Fibroblast of upper back skin (primary cell): ENCODE measurements at places on chromosomes 11 and 22.

DNA sequence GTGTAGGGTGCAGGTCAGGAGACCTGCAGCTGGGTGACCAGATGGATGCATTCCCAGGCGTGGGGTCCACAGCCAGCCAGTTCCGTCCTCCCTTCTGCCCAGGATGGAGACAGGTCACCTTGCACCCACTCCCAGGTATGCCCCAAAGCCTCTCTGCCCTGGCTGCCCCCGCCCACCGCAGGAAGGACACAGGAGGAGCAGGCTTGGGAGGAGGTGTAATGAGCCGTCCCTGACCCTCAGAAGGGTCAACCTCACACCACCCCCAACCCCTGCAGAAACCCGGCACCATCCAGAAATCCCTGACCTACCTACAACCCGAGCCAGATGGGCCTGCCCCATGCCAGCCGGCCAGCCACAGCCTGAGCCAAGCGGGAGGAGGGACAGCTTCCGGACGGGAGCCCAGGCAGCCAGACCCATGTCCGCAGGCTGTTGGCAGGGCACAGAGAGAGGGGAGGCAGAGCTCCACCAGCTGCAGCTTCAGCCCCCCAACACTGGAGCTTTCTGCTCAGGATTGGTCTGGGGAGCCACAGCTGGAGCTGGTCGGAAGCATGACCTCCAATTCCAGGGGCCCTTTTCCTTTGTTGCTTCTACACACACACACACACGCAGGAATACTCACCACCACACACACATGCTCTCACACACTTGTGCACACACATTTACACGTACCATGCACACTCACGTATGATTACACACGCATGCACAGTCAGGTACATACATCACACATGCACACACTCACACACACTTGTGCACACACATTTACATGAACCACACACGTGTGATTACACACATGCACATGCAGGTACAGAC, 5.3 kb downstream of the IFITM10 start:
- DNase-seq, result no peak

DNA sequence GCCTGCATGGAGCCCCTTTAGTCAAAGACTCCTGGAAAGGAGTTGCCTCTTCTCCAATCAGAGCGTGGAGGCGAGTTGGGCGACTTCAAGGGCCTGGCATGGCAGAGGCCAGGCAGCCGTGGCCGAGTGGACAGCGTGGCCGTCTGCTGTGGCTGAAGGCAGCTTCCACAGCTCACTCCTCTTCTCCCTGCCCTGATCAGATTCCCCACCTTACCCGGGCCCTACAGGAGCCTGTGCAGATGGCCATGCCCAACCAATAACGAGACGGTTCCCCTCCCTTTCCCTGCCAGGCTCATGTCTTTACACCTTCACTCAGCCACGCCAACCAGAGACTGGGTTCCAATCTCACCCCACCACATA, 20.0 kb upstream of the SLC22A12 start:
- DNase-seq, result no peak

- DNase-seq, result no peak
Measured at GRCh38 chr11:107196732-107197131, 178.5 kb upstream of the GUCY1A2 start.

- DNase-seq, result no peak
Measured at GRCh38 chr11:48129697-48130395, 86.8 kb upstream of the OR4B1 start.

- DNase-seq, result no peak
Measured at GRCh38 chr11:125448136-125448535, 47.9 kb downstream of the FEZ1 start.

DNA sequence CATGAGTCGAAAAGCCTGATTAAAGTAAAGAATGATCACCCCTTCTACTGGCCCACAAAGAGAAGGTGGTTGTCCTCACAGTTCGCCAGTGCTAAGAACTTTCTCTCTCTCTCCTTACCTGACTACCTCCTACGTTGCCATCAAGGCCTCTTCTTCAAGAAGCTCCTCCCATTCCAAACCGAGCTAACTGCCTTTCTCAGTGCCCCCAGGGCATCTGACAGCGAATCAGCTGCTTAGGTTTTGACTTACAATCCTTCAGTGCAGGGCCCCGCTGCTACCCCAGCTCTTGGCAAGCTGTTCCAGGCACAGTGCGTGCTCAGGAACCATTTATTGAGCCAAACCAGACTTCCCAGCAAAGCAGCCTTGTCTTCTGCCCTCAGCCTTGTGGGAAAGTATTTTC, 5.8 kb downstream of the VSTM5 start:
- DNase-seq, result no peak

DNA sequence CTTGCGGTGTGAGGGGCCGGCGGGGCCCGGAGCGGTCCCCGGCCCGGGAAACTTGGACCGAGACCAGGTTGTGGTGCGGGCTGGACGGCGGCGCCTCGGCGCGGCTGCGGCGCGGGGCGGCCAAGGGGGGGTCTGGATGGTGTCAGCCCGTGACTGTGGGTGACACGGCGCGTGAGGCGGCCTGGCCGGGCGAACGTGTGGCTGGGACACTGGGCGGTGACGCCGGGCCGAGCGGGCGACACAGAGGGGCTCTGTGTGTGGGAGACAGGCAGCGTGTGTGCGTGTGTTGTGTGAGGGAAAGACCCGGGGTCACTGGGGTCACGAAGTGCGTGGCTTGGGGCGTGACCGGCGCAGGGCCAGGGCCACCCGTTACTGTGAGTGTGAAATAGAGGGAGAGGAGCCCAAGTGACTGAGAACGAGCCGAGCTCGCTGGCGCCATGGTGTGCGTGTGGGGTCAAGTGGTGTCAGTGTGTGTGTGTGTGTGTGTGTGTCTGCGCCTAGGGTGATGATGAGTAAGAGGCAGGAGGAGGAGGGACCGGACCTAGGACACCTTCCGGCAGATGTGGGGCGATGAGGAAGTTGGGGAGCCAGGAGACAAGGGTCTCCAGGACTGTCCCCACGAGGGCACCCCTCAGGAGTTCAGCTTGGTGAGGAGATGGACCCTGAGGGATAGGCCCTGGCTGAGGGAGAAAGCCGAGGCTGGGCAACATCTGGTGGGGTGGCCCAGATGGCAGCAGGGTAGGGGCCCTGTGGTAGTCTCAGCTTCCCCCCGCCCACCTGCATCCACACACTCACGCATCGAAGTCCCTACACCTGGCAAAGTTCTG, 817 bp downstream of the RELT start:
- DNase-seq, result peak; percentile 69

DNA sequence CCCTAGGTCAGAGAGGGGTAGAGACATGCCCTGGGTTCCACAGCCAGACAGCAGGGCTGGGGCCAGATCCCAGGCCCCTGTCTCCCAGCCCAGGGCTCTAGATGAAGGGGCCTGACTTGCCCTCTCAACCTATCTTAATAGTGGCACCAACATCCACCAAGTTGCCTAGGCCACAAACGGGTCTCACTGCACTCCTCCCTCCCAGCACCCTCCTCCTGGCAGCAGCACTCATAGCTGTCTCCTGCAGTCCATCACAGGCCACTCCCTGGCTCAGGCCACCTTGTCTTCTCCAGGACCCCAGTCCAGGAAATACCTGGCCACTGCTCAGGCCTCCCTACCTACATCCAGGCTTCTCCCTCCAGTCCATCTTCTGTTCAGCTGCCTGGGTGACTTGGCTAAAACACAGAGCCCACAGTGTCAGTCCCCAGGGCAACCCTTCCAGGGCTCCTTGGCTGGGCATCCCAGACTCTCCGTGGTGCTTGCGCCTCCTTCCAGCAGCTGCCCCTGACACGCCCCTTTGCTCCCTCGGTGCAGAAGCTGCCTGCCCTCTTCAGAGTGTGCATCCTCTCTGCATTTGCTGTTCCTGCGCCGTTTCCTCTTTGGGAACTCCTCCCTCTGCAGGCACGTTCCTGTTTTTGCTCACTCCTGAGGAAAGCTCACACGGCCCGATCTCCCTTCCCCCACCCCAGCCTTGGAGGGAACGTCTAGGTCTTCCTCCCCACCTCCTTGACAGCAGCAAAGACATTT, 40.5 kb downstream of the LRRC32 start:
- peak; percentile 34 for DNase-seq

DNA sequence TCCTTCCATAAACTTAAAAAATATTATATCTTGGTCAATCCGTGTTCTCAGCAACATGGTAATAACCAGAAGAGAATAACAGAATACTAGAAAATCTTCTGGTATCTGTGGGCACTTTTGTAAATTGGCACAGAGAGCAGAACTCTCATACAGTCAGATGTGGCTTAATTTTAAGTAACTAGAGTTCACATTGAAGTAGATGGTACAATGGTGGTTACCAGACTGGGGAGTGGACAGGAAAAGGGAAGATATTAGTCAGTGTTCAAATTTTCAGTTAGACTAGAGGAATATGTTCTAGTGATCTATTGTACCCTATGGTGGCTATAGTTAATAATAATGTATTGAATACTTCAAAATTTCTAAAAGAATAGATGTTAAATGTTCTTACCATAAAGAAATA, 6.9 kb downstream of the OR52H1 start:
- no peak for DNase-seq

- DNase-seq, result no peak
Measured at GRCh38 chr11:98531576-98531975, 489.2 kb upstream of the CNTN5 start.

DNA sequence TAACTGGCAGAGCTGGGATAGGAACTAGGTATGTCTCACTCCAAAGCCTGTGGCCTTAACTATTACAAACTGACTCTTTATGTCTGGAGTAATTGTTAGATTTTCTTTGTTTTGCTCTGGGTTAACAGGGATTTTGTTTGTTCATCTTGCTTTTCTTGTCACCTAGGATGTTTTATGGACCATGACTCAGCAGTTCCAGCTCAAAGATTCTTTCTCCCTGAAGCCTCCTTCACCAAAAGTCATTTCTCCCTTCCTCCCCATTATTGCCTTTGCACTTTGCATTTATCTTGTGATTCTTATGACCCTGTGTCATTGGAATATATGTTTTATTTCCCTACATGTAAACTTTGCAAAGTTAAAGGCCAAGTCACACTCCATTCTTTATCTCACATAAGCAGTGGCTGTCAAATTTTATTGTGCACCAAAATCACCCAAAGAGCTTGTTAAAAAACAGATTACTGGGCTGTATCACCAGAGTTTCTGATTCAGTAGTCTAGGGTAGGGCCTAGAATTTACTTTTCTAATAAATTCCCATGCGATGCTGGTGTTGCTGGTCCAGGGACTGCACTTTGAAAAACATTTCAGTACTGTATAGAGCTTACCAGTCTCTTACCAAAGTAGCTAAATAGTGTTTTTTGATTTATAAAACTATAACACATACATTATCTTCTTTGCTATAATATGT, 327.7 kb downstream of the DLG2 start:
- DNase-seq, result peak; percentile 24

GRCh38 chr11:36534276-36534840, 24.3 kb upstream of the TRAF6 start:
- no peak for DNase-seq

DNA sequence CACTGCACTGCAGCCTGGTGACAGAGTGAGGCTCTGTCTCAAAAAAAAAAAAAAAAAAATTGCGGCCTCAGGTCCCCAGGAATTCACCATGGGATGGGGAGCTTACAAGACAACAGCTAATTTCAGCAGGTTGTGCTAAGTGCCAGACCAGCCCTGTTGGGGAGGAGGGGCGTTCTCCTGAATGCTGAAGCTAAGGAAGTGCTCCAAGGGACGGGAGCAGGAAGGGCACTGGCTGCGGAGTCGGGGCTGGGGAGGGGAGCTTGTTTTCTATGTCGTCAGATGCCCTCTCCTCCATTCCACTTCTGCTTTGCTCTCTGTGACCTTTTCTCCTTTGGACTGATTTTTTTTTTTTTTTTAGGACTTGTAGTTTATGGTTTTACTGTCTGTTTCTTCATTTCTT, 4.5 kb downstream of the ADAMTS15 start:
- no peak for DNase-seq

- peak; percentile 50 for DNase-seq
Measured at GRCh38 chr22:40348025-40348658, 1.8 kb downstream of the ADSL start.

DNA sequence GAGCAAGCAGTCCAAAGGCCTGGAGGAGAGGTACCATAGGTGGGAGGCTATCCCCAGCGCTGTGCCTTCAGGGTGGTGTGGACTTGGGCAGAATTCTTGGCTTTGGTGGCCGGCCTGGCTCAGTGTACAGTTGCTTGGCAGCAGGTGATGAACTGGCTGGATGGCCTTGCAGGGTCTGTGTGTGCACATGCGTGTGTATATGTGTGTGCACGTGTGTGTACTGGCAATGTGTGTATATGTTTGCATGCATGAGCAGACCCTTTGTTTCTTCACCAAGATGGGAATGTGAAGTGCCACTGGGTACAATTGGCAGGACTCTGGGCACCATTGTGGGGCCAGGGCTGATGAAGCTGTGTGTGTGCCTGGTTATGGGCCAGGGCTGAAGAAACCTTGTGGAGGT, 53.0 kb downstream of the CEP164 start:
- no peak for DNase-seq
